ENCODE measurements at places on chromosomes 1 and 21.

DNA sequence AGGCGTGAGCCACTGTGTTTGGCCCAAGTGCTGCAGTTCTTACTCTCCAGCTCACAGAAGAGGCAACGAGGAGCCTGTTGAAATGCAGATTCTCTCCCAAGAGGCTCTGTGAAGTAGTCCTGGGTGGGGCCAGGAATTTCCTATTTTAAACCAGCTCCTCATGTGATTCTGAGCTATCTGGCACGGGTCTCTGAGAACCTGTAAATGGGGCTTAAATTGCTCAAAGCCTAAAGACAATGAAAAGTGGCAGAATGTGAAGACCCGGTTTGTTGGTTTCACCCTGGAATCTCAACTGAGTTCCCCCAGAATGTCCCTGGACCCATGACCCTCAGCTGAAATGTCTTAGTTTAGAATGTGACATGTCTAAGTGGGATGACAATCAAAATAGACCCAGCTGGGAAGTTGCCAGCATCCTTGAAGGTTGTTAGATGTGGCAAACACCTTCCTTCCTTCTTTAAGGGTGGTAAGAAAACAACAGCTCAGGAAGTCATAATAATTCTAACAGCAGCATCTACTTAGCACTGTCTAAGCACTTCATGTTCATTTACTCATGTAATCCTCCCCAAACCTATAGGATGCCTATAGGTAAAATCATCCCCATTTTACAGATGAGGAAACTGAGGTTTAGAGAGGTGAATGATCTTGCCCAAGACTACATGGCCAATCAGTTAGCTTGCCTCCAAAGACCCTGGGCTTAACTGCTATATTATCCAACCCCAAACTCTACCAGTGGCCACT lies 20.9 kb upstream of the ATP5PO start:
- peak; percentile 80 for DNase-seq

GRCh38 chr21:45532826-45533360 lies 9.3 kb downstream of the SLC19A1 start:
- DNase-seq: no peak

DNA sequence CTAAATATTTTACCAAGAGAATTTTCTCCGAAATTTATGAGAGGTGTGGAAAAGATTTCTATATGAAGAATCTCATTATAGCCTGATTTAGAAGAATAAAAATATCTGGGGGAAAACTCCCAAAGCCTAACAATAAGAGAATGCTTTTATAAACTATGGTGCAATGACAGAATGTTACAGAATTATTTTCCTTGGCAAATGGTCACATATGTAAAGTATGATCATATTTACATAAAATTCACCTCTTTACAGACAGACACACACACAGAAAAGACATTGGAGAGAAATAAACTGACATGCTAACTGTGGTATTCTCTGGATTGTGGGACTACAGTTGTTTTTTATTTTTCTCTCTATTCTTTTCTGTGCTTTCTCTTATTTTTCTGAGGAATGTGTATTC lies 226.3 kb upstream of the USP24 start:
- no peak for DNase-seq

DNA sequence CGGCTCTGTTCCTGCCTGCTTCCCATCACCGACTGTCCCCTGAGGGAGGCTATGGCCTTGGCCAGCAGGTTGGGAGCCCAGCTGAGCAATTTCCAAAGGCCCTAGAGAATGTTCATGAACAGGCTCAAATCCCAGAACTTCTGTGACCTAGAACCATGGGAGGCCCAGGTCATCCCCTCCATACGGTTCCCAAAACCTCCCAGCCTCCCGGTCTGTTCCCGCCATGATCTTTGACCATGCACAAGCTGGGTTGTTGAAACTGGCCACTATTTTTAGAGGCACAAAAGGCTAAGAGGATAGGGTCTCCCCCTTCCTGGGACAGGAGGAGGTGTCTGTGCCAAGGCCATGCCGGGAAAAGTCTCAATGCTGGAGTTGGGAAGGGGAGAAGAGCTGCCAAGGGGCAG lies 27.5 kb downstream of the EPHA2 start:
- DNase-seq: no peak

- no peak for DNase-seq
These were observed 6.6 kb downstream of the SLX9 start for GRCh38 chr21:44946254-44947041.

DNA sequence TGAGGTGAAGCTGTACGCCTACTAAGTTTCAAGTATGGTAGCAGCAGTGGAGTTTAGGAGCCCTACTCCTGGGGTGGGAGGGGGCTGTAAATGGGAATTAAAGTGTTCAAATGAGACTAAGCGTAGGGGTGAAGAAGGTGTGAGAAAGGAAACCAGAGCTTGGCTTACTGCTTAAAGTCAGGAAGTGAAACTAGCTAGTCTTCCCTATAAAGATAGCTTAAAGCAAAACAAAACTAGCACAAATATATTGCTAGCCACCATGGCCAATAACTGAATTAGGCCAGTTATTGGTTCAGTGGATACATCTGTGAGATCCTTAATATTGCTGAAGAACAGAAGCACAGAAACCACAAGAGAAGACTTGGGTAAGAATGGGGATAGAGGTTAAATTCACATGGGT lies 492.2 kb upstream of the PKN2 start:
- no peak for DNase-seq

GRCh38 chr1:85322655-85323054 lies 46.2 kb upstream of the BCL10 start:
- no peak for DNase-seq

DNA sequence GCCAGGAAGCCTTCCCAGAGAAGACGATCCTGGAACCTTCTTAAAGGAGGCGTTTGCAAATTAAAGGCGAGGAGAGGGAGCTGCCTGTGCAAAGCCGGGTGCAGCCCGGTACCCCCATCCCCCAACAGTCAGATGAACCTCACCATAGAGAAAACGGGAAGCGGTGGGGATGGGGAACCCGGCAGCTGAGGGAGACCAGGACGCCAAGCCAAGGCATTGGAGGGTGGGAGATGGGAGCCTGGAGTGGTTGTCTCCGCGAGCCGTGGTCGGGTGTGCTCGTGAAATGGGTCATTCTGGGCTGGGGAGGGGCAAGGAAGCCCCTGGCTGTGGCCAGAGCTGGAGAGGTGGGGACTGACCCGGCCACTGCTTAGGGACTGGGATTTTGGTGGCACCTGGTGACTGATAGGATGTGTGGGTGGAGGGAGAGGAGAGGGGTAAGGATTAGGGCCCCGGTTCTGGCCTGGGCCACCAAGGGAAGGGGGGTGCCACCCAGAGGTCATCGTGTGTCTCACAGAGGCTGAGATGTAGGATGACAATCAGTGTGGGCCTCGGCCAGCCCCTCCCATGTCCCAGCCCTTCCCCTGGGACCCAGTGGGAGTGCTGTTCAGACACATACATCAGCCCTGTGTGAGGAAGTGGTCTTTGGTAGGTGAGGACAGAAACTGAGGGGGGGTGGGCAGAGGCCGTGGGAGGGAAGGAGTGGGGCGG lies 676 bp upstream of the PADI2 start:
- DNase-seq: no peak

DNA sequence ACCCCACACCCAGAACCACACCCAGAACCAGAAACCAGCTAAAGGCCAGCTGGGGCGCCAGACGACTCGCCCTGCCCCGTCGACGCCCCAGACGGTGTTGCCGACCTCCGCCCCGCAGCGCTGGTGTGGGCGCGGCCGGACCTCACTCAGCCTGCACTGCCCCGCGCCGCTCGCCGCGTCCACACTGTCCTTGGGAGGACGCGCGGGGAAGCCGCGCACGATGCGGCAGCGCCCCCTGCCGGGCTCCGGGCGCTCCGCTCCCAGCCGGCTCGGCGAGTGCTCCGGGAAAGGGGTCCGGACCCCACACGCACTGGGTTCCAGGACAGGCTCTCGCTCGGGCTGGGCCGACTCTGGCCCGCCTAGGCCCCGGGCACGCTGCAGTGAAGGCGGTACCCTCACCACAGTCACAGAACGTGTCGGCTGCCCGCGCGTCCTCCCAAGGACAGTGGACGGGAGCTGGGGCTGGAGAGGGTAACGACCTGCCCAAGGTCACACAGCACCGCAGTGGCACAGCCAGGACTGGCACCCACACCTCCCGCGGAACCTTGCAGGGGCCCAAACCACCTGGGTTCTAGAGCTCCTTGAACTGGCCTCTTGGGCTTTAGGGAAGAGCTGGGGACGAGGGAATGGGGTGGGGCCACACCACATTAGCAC lies 90.2 kb downstream of the DMRTA2 start:
- peak; percentile 38 for DNase-seq

DNA sequence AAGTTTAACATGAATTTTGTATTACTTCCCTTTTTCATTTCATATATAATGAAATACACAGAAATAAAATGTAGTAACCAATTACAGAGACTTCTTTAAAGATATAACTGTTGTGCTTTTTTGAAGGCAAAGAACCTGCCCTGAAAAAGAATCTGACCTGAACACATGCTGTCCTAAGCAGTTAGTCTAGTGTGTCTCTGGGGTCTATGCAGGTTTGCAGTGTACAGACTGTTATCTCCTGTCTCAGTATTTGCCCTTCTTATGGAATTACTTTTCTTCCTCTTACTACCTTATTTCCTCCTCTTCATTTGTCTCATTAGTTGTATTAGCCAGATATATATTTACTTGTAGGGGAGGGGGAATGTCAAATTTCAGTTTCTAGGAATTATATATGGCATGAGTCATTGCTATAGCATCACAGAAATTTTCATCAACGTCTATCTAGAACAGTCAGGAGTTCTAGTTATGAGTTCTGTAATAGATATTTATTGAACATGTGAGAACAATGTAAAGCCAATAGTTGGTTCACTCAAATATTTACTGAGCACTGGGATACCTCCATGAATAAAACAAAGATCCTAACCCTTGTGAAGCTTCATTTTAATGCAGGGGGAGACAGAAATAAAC lies 28.4 kb upstream of the PLEKHO1 start:
- DNase-seq: no peak

GRCh38 chr1:209513226-209513625 lies 70.3 kb upstream of the CAMK1G start:
- no peak for DNase-seq

- DNase-seq: no peak
These were observed 152.9 kb upstream of the HMGB4 start for GRCh38 chr1:33710967-33711366.

GRCh38 chr1:37294096-37294495 lies 180.3 kb upstream of the ZC3H12A start:
- DNase-seq: no peak

- no peak for DNase-seq
These were observed 62.7 kb upstream of the BRINP3 start for GRCh38 chr1:190540366-190540765.

- DNase-seq: no peak
These were observed 45.1 kb downstream of the TRPM2 start for GRCh38 chr21:44398499-44398898.

All from CD4-positive, alpha-beta T cell (primary cell).